Memory B cell (primary cell): ENCODE measurements at places on chromosomes 4 and X.

- DNase-seq = no peak
These were observed 48.2 kb downstream of the RBM47 start for GRCh38 chr4:40581254-40582140.

DNA sequence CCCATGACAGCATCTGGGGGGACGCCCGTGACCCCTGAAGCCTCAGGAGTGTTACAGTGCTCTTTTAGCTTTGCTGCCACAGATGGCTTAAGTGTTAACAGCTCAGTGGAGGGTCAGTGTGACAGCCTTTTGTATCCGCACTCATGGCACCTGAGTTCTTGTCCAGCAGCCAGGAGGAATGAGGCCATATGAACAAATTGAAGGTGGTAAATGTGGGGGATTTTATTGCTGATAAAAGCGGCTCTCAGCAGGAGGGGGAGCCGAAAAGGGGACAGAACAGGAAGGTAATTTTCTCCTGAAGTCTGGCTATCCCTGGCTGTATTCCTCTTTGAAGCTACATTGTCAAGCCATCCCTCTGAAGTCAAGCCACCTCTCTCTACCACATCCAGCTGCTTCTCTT lies 441.0 kb downstream of the RAPGEF2 start:
- no peak for DNase-seq

DNA sequence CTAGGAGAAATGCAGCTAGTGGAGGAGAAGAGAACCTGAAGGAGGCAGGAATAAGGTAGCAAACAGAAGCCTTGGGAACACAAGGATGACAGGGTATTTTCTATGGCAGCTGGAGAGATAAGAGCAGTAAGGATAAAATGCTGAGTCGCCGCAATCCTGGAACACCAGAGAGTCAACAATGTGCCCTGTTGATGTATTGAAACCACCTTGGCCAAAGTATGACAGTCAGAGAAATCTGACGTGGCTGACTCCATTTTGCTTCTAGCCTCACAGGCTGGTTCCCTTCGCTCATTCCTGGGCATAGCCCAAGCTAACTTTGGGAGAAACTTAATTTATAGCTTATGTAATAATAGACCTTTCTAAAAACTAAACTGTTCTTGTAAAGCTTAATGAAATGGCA lies 56.6 kb upstream of the C4orf54 start:
- DNase-seq = no peak

GRCh38 chr4:112817933-112818593 lies 181.1 kb downstream of the LARP7 start:
- DNase-seq = peak; percentile 23

GRCh38 chr4:19888587-19888986 lies 363.1 kb upstream of the SLIT2 start:
- no peak for DNase-seq

GRCh38 chr4:47526281-47526680 lies 41.2 kb downstream of the ATP10D start:
- DNase-seq = no peak

- DNase-seq = no peak
These were observed 7.8 kb downstream of the FRMPD3 start for GRCh38 chrX:107457289-107457688.
